NCI-H1930 (cell line): ENCODE measurements at places on chromosomes 4 and X.

GRCh38 chr4:190121759-190122158, 51.8 kb upstream of the DUX4 start:
- DNase-seq, result no peak

GRCh38 chrX:119223783-119224182, 12.3 kb upstream of the PGRMC1 start:
- DNase-seq, result no peak

DNA sequence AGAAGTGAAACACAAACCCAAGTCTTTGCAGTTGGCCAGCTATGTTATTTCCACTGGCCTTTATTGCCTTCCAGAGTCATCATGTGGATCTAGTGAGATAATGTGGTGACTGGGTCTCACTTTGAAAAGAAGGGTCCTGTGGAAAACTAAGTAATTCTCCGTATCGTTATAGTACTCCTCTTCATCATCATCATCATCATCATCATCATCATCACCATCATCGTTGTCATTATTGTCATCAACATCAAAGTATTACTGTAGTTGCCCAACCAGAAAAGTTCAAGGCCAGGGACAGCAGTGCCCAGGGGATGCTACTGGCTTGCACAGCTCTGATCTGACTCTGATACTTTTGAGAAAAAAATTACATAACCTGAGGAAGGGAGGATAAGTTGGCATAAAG, 295.6 kb upstream of the F9 start:
- DNase-seq, result no peak

GRCh38 chr4:155999725-156000124, 46.1 kb upstream of the CTSO start:
- DNase-seq, result no peak

GRCh38 chr4:161287678-161288352, 876.0 kb downstream of the FSTL5 start:
- DNase-seq, result no peak

DNA sequence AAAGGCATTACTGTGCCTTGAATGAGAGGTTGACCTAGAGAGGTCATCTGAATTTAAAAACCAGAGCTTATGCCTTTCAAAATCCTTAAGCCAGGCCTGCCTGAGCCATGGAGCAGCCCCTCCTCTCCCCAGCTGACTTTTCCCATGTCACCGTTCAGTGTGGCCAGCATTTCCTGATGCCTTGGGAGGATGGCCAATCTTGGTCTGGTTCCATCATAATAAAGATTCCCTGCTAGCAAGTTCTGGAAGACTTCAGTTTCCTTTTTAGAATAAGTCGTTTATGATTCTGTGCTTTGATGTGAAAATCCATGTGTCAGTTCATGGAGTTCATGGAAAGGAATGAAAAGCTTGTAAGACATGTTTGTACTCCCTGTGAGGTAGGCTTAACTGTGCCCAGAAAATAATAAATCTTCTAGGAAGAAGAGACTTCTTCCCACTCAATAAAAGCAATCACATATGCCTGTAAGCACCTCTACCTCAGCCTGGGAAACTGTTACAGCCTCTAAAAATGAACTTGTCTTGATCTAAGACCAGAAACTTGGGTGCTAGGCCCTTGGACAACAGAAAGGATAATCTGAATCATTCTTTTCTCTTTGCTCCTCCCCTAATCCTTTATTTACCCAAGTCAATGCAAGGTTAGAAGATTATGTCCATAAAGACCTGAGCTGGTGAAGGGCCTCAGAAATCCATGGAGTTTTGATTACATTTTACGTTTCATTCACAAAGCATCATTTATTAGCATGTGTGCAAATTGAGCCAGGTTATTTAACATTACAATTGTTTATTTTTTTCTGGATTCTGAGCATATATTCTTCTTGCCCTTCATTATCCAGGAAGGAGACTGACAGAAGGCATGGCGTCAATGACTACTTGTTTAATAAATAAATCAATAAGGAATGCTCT, 84.0 kb upstream of the TBC1D9 start:
- no peak for DNase-seq

DNA sequence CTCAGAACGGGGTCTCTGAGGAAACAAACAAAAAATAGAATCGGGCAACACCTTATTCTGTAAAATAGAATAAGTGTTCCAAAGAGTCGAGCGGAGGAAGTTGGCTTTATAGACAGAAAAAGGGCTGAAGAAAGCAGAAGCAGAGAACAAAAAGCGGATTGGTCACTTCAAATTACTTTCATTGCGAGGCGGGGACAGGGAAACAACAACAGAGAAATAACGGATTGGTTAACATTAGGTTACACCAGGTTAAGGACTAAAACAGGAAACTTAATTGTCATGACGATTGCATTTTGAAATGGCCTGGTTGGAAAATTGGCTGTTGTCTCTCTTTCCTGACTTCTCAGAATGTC, 433 bp upstream of the COQ2 start:
- no peak for DNase-seq

DNA sequence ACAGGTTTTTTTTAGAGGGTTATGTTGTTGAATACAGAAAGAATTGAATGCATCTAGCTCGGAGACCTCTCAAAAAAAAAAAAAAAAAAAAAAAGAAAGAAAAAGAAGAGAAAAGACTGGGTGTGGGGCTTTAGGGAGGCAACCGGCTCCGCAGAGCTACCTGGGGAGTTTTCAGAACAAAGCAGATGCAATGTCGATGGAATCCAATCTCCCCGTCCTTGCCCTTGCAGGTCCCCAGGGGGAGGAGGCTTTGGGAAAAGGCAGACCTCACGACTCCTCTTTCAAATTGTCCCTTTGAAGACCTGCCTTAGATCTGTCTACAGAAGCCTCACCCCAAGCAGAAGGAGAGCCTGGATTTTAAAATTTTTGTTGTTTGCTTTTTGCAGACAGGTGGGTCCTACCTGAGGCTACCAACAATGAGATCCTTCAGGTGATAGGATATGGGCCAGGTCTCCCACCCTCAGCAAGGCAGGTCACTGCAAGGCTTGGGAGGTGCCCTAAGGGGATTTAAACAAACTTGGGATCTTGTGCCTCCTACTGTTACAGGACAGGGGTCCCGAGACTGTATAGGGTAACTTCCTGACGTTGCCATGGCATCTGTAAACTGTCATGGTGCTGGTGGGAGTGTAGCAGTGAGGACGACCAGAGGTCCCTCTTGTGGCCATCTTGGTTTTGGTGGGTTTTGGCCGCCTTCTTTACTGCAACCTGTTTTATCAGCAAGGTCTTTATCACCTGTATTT, 75.2 kb upstream of the PRKX start:
- DNase-seq, result no peak

DNA sequence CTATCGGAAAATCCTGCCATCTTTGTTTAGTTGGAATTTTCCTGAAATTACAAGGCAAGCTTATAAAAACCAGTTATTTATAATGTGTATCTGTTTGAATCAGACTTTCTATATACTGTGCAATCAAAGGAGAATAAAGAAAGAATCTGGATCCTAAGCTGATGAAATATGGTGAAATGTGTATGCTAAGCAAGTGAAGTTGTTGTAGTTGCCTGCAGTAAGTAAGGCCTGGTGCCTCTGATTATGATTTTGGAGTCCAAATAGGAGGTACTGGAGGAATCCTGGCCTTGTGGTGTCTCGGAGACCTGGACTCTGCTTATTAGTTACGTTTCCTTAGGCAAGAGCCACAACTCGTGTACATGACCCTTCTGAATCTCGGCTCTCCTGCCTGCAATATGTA, 13.1 kb upstream of the FREM3 start:
- no peak for DNase-seq

DNA sequence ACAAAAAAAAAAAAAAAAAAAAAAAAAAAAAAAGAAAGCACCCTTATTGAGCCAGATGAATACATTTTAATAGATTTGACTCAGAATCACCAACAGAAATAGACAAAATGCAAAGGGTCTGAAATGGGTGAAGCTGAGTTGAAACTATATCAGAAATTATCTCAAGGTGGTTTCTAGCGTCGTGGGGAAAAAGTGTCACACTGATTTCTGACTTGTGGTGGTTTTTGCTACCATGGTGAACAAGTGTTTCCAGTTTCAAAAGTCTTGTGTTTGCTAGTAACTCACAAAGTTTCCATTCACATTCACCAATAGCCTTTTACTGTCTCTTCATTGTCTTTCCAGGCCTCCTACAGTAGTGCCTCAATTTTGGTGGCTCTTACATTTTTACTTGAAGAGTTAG, 135.5 kb downstream of the ARHGAP24 start:
- DNase-seq, result no peak

DNA sequence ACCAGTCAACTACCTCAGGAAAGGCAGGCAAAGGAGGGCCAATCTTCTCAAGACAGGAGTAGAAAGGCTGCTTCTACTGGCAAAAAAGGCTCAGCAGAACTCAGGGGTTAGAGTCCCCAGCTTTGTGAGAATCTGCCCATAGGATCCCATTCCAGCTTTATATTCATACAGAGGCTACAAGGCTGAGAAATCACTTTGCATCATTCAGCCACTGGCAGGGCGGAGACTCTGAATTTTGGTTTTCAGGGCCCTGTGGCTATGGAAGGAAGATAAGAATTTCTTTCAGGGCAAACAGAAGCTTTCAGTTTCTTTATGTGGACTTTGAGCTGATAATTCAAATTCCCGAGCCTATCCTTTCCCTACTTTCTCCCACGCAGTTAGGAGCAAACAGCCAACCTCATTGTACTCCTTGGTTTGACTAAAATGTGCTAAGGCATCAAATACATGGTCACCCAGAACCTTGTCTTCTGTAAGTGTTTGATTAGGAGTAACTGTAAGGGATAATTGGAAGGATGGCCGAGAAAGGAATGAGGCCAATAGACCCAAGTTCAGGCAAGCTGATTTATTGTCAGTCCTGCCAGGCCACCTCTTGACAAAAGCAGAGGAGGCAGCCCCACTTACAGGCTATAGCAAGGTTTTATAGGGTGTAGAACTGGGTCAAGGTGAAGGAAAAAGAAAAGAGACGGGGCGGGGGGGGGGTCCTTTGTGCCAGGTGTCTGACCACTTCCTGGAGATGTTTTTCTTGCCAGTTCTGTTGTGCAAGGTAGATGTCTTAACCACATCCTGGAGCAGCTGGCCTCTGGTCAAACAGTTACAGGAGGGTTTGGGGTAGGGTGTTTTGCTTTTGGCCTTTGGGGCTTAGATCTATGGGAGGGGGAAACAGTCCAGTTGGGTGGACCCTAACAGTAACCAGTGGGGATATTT, 165.3 kb upstream of the PPP1R2C start:
- no peak for DNase-seq

DNA sequence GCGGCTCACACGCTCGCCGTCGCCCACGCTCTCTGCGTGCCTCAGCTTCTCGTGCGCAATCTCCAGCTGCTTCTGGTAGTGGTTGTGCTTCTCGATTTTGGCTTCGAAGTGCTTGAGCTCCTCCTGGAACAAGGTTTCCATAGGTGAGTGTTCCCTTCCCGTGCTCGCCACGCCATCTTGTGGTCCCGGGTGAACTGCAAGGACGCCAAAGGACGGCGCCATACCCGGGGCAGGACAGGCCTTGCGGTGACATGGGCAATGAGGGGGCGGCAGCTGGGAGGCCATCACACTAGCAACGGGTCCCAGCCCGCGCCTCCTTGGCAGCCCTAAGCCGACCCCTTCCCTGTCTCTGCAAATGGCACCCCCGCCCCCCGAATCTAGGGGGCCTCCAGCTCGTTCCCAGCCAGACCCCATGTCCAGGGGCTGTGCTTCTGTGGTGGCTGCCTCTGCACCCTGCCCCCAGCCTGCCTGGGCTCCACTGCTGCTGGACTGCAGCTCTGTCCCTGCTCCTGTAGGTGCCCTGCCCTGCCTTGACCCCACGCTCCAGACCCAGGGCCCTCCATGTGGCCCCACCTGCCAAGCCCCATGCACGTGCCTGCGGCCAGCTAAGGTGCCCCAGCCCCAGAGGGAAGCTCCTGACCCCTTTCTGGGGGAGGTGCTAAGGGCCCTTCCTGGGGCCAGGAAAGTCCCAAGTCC, 17.3 kb downstream of the LRPAP1 start:
- DNase-seq, result no peak

DNA sequence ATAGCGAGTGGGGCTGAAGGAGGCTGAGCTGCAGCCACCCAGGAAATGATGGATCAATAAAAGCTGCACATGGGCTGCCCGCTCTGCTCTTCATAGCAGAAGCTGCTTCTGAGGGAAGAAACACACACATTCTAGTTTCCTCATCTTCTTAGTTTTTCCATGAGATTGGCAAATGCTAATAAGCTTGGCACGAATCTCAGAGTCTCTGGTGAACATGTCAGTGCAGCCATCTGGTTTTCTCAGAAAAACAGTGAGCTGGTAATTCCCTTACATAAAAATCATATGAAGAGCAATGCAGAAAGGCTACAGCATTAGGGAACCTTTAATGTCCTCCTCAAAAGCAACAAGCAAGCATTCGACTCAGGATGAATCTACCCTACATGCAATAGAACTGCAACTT, 69.9 kb downstream of the GATB start:
- no peak for DNase-seq

GRCh38 chr4:98663226-98664006, 5.0 kb upstream of the TSPAN5 start:
- no peak for DNase-seq
